ENCODE measurements at places on chromosomes 13 and 19. TPM values are rescaled to one million over a fixed set of nuclear protein-coding genes. Genes with fewer than 3 reads are reported as not detected.
A peak's percentile ranks its signal among the peaks of the same experiment; 100 is the strongest.

GRCh38 chr13:20411638-20412342 lies 113.9 kb downstream of the CRYL1 start:
- no peak for DNase-seq

- DNase-seq: no peak
Measured at GRCh38 chr13:61258185-61258584, 157.5 kb downstream of the PCDH20 start.

Gene KLK7
- 0.68 TPM for total RNA-seq

GRCh38 chr13:103895835-103896531 lies 829.8 kb upstream of the SLC10A2 start:
- no peak for DNase-seq

GRCh38 chr13:81779876-81780275 lies 1439.0 kb upstream of the SPRY2 start:
- DNase-seq: no peak

DNA sequence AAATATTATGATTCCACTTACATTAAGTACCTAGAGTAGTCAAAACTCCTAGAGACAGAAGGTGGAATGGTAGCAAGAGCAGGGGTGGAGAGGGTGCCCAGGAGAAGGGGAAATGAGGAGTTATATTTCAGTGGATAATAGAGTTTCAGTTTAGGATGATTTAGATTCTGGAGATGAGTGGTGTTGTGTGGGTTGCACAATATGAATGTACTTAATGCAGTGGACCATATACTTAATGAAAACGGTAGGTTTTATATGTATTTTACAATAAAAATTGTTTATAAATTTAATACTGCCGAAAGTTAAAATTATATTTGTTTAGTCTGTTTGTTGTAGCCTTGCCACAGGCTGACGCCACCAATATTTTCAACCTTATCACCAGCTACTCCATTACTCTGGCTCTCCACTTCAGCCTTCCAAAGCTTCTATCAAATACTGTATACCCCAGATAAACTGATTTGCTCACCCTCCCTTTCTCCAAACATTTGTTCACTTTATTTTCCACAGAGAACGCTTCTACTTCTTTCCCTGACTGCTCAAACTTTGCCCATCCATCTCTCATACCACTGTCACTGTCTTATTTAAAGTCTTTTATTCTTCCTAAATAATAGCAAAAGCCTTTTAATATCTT lies 1.4 kb upstream of the RBM26 start:
- no peak for DNase-seq

GRCh38 chr19:16529466-16530144 lies 12.6 kb downstream of the CHERP start:
- DNase-seq: no peak

DNA sequence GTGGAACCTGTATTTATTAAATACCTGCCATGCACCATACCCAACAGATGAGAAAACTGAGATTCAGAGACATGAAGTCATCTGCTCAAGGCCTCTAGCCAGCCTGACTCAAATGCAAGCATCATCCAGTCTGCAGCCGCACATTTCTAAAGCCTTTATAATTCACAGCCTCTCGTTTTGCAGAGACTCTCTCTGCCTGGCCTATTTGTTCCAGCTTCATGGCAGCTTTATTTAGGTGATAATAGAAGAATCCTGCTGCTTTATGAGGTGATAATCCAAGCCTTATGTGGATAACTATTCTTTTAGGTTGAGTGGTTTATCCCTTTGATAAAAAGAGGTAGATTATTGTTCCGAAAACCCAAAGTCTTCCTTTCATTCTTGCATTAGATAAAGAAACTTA lies 58.4 kb downstream of the OXGR1 start:
- no peak for DNase-seq

- no peak for DNase-seq
Measured at GRCh38 chr13:112586334-112586960, 1.5 kb downstream of the TUBGCP3 start.

- DNase-seq: no peak
Measured at GRCh38 chr19:45772912-45773311, 3.9 kb upstream of the SIX5 start.

Gene WASF3
- 10.3 TPM for total RNA-seq

GRCh38 chr13:107743983-107744382 lies 471.4 kb downstream of the LIG4 start:
- no peak for DNase-seq

DNA sequence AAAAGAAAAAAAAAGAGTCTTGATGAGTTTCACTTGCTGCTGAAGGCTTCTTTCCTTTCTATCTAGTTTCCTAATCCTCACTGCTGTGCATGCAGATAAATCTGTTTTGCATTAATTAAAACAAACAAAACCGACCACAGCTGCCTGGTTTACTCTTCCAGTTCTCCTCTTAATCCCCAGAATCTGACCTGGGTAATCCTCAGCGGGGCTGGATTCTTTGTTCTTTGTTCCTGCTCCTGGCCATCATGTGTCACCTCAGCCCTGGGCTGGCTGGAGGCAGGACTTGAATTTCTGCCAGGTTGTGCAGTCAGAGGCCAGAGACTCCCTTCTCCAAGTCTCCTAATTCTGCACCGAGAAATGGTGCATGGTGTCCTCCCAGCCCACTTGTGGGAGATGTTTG lies 52.2 kb upstream of the CYP4F8 start:
- DNase-seq: no peak

Gene SPACA4
- 0.32 TPM for total RNA-seq

Gene SIX5
- 33.7 TPM for total RNA-seq

DNA sequence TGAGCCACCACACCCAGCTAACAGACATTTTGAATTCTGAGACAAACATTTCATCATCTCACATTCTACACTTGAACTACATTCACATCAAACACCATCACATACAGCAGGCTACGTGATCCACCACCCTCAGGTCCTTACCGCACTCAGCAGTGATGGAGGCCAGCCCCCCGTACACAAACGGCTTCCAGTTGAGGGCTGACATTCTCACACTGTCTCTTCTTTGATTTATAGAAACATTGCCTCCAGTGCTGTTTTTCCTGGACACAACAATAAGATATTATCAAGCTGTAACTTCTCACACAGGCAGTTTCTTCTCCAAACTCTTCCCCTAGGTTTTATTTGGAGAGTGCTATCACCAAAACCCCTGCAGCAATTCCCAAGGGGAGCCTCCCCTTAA lies 7.0 kb downstream of the SLC25A30 start:
- DNase-seq: no peak

Gene ENOX1
- total RNA-seq: 4.5 TPM

Gene CRX
- total RNA-seq: not detected

GRCh38 chr13:59360108-59360507 lies 803.6 kb downstream of the DIAPH3 start:
- DNase-seq: no peak

DNA sequence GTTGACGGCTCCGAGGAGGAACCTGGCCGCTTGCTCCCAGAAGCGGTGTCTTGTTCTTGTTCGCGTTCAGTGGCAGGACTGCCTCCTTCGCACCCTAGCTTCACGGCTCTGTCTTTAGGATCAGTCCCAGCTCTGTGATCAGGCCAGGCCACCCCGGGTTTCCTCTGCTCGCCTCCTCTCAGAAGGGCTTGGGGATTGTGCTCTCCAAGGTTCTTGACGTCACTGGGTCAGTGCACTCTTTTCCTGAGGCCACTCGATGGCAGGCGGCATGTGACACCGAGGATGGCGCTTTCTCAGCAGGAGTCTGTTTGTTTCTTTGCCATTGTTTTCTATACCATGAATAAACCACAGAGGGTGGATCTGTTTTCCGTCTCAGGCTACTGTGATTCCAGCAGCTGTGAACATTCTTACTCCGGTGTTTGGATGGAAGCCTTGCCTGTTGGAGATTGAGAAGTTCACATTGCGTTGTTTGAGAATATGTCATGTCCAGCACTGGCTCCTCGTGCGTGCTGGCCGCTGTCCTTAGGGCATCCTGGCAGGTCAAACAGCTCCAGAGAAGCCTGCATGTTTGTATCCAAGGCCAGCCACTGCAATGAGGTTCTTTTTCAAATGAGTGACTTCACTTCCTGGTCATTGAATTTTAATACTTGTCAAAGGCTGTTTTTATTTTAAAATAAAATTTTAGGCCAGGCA lies 44.5 kb downstream of the SLC7A9 start:
- no peak for DNase-seq

DNA sequence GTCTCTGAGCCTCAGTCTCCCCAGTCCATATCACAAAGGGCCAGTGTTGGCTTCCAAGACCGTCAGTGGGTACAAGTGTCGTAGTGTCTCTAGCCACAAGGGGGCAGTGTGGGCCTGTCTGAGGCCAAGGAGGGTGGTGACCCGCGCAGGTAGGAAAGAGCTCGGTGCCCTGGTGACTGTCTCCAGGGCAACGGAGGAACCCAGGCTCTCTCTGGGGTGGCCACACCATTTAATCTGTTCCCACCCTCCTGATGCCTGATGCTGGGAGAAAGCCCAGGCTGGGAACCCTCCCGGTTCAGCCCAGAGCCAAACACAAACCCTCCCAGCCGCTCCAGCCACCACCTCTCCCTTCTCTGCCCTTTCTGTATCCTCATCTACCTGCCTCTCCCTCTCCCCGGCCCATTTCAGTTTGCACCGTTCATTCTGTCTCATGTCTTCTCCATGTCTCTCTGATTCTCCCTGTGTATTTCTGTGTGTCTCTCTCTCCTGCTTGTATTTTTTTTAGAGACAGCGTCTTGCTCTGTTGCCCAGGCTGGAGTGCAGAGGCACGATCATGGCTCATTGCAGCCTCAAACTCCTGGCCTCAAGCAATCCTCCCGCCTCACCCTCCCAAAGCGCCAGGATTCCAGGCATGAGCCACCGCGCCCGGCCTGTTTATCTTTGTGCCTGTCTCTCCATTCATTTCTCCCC lies 17.5 kb upstream of the MEIS3 start:
- DNase-seq: peak; percentile 77

GRCh38 chr13:113192279-113192678 lies 16.2 kb downstream of the PCID2 start:
- DNase-seq: no peak

DNA sequence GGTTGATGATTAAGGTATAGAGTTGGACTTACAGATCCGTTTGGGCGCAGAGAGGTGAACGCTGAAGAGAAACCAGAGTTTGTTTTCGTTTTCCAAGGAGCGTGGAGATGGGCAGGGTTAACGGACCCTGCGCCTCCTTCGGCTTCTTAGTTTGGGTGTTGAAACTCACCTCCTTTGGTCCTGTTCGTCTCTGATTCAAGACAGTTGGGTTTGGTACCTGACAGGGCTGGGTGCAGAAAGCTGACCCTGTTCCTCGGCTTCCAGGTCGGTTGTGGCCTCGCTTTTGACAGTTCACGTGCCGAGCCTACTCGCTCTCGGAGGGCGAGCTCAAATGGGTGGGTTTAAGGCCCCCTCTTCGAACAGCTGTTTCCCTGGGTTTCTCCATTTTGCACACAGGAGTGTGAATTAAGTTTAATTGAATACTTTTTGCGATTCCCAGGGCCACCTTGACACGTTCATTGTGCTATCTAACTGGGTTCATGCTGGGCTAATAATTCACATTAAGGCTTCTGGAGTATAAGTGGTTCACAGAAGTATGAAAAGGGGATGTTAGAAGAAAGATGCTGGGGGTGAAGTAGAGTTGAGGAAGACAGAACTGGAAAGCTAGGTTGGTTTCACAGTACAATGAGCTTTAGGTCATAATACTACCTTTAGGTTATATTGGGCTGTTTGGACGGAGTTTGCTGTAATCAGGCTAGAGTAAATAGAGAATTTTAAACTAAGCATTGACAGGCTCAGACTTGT lies 638 bp downstream of the USPL1 start:
- DNase-seq: peak; percentile 27

Gene APC2
- 2.2 TPM for total RNA-seq

Gene ZNF99
- total RNA-seq: not detected

Gene CYP4F2
- total RNA-seq: 16.4 TPM

Gene NTF4
- 7.0 TPM for total RNA-seq

DNA sequence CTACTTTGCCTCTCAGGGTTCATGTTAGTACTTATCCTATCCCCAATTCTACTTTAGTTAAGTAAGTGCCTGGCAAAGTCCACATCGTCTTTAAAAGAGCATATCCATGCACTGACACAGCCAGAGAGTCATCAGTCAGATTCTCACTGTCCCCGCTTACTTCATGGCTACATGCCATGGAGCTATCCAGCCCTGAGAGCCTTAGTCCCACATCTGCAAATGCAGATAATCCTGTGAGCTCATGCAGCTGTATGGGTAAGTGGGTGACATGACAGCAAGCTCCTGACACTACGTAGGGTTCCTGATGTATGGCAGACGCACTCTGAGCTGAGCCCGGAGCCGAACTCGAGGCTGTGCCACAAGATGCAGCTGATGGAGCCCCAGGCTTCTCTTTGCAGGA lies 661.5 kb downstream of the LIG4 start:
- DNase-seq: no peak

- no peak for DNase-seq
Measured at GRCh38 chr13:94710065-94710781, 2.1 kb downstream of the SOX21 start.
